ENCODE measurements at places on chromosomes 11 and 22.

GRCh38 chr11:115990004-115990447 is 485.8 kb upstream of the CADM1 start:
- DNase-seq: no peak

DNA sequence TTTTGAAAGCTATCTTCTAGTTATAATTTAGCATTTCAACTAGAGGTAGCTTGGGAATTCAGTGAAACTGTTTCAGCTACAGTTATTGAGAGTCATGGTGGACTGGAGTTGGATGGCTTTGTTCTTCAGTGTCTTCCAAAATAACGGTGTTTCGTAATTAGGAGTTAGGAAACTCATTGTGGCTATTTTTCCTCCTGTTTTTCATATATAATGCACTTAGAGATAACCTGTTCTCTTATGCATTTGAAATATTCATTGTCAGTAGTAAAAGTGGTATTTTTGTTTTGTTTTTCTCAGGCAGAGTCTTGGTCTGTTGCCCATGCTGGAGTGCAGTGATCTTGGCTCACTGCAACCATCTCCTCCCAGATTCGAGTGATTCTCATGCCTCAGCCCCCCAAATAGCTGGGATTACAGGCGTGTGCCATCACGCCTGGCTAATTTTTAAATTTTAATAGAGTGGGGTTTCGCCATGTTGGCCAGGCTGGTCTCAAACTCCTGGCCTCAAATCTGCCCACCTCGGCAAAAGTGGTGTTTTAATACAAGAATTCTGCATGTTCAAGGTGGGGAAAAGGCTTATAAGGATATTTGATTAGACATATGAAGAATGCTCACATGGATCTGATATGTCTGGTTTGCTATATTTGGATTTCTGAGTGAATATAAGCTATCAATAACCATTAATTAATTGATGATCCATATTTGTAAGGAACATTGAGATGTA is 12.7 kb downstream of the PDHX start:
- no peak for DNase-seq

- DNase-seq: no peak
Observed at GRCh38 chr11:55895216-55895615, 12.1 kb downstream of the TRIM51 start.

DNA sequence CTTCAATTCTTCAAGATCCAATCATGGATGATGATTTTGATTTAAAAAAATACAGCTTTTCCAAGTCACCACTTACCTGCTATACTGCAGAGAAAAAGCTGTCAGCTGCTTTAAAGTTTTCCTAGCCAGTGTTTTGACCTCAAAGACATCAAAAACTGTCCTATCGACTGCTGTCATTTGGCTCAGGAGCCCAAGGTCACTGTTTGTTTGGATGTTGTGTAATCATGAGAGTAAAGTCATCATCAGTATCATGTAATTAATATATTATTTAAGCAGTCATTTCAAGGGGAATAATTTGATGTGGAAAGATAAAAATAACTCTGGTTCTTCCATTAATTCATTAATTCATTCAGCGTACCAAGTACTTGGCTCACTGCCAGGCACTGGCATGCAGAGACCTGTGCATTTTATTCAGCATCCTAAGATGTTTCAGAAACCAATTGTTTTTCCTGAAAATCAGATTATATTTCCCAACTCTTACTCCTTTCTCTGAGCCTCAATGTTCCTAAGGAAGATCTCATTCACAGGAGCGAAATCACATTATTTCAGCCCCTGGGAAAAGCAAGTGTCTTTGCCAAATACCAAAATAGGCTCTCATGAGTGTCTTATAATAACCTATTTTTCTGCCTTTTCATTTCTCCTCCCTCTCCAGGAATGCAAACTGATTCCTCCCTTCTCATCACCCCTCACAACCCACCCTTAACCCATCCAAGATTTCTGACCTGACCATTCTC is 59.9 kb downstream of the SLC1A2 start:
- no peak for DNase-seq

- DNase-seq: no peak
Observed at GRCh38 chr11:102328748-102329147, 11.5 kb downstream of the BIRC3 start.

- DNase-seq: no peak
Observed at GRCh38 chr22:19443544-19444211, 3.8 kb downstream of the C22orf39 start.

GRCh38 chr11:92838759-92839310 is 130.6 kb upstream of the MTNR1B start:
- no peak for DNase-seq

DNA sequence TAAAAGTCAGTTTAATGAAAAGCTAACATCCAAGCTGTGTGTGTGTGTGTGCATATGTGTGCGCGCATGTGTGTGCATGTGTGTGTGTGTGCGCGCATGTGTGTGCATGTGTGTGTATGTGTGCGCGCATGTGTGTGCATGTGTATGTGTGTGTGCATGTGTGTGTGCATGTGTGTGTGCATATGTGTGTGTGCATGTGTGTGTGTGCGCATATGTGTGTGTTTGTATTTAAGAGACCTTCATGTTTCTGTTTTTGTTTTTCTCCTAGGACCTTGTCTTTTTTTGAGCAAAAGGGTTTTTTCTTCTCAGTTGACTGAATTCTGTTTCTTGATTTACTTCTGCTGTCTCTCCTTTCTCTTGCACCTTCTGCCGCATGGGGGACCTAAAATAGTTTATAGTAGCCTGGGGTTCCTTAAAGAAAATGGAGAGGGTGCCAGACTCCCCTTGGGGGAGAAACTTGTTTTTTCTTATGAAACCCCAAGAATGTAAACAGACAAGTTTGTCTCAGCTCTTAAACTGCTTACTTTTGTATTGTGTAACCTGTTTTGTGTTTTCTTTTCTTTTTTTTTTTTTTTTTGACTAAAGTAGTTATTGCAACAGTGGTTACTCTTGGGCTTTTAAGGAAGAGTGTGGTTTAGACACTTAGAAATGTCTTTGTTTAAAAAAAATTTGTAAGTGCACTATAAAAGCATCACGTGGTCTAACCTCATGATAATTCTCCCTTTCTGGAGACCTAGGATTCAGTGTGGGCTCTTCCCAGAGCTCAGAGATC is 53.0 kb downstream of the OSBPL5 start:
- DNase-seq: no peak

- no peak for DNase-seq
Observed at GRCh38 chr11:98155696-98156095, 865.1 kb upstream of the CNTN5 start.

- DNase-seq: no peak
Observed at GRCh38 chr11:45243967-45244366, 42.2 kb downstream of the SYT13 start.

GRCh38 chr11:88405853-88406252 is 68.3 kb upstream of the CTSC start:
- no peak for DNase-seq

DNA sequence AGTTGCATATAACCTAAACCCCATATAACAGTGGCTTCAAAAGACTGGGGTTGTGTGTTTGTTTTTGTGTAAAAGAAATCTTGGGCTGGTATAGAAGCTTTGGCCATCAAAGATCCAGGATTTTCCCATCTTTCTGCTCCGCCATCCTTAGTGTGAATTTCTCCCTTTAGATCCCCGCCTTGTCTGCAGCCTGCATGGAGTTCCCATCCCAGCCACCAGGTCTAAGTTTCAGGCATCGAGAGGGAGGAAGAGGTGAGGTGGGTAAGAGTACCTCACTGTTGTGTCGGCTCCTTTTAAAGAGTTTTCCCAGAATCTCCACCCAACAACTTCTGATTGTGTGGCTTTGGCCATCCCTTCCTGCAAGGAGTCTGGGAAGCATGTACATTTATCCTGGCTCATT is 195.5 kb upstream of the SORL1-AS1 start:
- no peak for DNase-seq

Data from stimulated activated CD4-positive, alpha-beta T cell treated with anti-CD3 and anti-CD28 coated beads, Interleukin-1b, Interleukin-23, amount 100 ng/mL, for 48 hours (primary cell).